Epithelial cell of esophagus (primary cell): ENCODE measurements at places on chromosomes 1 and 21.

DNA sequence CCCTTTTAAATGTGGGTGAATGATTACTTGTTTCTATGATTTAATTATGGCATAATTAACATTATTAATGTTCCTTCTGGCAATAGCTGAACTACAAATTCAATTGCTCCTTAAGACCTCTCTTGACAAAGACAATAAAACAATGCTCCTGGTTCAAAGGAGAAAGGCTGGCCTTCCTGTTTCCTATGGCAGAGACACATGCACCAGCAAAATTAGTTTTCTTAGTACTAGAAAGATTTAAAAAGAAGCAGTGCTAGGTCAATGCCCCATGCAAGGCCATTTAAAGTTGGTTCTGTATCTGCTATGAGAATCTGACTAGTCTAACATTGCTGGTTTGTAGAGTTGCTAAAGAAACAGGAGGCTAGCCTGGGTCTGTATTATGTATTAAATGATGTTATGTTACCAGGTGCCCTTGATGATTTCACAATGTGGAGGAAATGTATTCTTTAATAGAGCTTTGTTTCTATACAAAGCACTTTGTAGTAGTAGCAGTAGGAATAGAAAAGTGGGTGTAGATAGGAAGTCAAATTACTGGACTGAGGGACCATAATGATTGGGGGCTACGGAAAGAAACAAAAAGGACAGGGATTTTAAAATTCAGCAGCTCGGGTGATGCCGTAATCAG, 38.8 kb upstream of the CD34 start:
- no peak for DNase-seq

DNA sequence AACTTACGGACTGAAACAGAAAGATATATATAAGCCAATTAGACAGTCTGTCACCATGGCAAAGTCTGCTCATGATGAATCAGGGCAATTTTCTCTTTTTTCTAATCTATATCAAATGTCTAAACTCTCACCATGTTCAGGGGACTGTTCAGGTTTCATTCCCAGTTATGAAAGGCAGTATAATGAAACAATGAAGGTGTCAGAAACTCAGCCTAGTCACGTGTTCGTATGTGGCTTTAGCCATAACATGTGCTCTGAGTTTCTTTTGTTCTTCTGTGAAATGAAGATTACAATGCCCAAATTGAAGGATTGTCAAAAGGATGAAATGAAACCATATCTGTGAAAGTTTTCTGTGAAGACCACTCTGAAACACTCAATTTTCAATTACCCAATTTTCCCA, 392.9 kb downstream of the DSCAM start:
- no peak for DNase-seq

DNA sequence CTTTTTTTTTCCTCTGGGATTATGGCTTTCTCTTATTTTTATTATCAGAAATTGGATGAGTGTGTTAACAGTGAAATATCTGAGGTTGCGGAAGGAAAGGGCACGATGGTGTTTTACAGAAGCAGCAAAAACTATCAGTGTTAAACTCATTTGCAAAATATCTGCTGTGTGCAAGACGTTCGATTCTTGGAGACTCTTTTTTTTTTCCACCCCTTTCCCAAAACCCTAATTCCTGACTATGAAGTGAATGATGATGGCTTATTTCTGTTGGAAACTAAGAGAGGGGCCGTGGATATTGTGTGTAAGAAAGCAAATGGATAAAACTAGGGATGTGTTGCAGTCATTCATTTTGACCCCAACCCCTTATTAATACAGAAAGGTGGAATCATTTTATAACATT, 677 bp downstream of the NCAM2 start:
- DNase-seq, result no peak

DNA sequence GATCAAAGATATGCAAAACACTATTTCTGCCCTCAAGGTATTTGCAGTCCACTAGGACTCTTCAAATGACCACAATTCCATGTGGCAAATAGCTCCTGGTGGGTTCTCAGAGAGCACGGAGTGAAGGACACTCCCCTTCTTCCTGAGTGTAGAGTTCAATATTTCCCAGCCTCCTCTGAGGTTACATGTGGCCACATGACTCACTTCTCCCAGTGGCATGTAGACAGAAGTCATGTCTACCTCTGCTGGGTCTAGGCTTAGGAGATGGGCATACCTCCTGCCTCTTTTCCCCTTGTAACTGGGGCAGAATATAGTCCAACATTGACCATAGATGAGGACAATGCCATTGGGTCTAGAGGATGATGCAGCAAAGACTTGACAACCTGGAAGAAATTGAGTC, 191.4 kb downstream of the MIS18A start:
- no peak for DNase-seq

- DNase-seq, result no peak
Measured at GRCh38 chr21:20997311-20997635, 936 bp upstream of the NCAM2 start.

DNA sequence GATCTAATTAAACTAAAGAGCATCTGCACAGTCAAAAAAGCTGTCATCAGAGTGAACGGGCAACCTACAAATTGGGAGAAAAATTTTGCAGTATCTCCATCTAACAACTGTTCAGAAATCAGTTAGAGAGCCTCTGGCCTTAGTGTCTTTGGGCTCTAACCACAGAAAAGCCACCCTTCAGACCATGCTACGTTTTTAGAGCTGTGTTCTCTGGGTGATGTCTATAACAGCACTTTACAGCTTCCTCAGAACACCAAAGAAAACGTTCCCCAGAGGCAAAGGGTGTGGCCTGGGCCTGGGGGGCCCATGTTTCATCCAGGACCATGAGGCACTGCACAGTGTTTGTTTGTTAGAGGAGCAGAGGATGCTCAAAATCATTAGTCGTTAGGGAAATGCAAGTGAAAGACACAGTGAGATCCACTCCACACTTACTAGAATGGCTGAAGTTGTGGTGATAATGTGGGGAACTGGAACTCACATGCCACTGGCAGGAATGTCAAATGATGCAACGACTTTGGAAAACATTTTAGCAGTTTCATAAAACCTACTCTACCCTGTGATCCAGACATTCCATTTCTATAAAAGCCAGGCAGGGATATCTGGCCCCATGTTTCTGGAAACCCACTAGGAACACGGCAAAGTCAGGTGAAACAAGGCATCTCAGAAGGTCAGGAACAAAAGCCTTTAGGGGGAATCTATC, 250.4 kb upstream of the HOOK1 start:
- DNase-seq, result no peak

- no peak for DNase-seq
Measured at GRCh38 chr1:109482242-109482641, 1.5 kb upstream of the ATXN7L2 start.

GRCh38 chr1:234125283-234125682, 220.8 kb downstream of the SLC35F3 start:
- DNase-seq, result peak; percentile 73

DNA sequence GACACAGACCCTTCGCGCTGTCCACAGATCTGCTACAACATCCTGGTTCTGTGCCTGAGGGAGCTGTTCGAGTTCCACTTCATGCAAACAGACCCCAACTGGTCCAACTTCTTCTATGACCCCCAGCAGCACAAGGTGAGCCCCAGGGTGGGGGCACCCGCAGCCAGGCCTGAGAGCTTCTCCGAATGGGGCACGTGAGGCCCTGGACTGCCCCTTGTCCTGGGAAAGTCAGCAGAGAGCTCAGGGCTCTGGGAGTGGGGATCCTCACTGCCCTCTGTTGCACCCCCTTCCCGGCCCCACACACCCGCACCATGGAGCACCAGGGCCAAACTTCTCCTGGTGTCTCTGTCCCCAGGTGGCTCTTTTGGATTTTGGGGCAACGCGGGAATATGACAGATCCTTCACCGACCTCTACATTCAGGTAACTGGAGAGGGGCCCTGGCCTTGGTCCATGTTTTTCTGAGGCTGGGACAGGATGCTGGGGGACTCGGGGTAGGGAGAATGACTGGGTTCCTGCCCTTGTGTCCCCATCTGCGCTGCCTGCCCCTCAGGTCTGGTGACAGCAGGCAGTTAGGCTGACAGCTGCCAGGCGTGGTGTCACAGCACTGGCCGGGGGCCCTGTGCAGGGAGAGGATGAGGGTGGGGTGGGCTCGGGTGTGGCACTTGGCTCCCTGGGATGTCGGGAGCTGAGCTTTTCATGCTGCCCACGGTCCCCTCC, 44.6 kb downstream of the COQ8A start:
- DNase-seq, result no peak

DNA sequence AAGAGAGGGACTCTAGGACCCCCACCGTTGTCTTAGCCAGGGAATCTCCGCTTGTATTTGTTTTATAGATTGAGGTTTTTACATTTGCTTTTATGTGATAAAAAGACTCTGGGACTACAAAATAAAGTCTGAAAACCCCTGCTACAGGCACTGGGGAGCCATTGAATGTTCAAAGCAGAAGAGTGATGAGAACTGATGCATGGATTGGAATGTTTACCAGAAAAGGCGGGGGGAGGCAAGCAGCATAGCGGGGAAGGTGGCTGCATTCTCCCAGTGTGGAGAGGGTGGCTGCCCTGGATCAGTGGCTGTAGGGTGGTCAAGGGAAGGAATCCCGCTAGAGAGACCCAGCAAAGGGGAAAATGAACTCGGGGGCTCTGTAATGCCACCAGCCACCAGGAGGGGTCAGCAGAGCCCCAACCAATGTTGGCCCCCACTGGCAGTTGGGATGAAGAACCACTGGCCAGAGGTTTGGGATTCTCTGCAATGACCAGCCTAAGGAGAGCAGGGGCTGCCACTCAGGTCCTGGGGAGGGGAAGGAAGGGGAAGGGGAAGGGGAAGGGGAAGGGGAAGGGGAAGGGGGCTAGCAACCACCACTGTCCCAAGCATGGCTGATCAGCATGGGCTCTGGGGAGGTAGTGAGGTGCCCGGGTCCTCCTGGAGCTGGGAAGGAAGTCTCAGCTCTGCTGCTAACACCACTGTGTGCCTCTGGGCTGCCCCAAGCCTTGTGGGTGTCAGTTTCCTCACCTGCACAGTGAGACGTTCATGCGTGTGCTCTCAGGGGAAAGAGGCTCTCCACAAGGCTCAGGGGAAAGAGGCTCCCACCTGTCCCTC, 19.2 kb upstream of the PEF1 start:
- DNase-seq, result peak; percentile 24

DNA sequence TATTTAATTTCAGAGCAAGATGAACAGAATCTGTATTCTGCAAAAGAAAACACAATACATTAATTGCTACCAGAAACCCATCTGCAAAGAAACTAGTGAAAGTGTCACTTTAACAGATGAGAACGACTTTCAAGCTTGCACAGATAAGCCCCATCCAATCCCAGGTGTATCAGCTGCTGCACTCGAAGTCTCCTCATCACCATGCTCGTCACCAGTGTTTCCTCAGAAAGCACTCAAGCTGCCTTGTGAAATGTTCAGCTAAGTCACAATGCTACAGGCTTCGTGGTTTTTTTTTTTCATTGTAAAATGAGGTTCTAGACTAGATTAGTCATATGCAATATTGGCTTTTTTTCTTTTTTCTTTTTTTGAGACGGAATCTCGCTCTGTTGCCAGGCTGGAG, 3.3 kb upstream of the TOMM20 start:
- DNase-seq, result no peak

DNA sequence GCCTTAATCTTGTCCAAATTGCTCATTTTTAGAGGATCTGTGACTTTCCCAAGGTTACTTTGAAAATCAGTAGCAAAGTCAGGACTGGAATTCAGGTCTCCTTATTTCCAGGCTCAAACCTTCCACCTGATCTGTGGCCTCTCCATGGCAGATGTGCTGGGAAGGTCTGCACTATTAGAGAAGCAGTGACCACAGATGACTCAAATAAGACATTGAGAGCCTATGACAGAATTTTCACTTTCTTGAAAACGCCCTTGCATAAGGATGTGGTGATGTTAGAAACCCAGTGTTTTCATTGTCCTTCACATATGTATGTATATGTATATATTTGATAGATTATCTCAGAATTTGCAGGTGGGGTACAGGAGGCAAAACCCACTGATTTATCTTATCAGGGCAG, 45.3 kb downstream of the TTC39A start:
- DNase-seq, result no peak

DNA sequence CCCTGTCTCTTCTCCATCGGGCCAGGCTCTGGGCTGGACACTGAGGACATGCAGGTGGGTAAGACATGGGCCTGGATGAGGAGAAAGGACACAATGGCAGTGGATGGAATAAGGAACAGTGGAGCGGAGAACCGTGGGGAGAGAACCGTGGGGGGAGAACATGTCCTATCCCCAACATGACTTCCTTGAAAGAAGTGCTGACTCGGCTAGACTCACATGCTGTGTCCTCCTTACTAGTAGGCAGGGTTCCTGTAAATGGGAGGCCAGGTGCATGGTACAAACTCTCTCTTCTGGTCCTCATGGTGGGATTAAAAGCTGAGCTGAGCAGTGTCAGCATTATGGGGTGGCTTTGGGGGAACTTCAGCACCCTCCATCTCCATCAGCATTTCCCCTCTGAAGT, 137.4 kb upstream of the CSF3R start:
- DNase-seq, result no peak

- DNase-seq, result no peak
Measured at GRCh38 chr1:162315673-162316072, 61.0 kb downstream of the SPATA46 start.

GRCh38 chr1:187067160-187067559, 238.4 kb downstream of the PLA2G4A start:
- DNase-seq, result no peak

DNA sequence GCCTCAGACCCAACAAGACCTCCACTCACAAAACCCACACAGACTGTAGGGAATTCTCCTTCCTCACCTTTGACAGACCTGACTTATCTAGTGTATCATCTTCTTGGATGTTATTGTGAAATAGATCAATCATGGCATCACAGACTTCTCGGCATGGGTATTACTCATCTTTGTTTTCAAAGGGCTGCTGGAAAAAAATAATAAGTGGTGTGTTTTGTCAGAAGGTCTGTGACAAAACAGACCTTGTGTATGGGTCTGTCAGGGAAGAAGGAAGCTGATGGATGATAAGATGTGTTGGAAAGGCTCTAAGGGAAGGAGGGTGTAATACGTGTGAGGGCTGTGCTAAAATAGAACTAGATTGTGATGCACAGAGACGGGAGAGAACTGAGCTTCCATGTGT, 13.9 kb upstream of the S100A7 start:
- DNase-seq, result peak; percentile 74

GRCh38 chr1:54120018-54120697, 32.6 kb downstream of the CDCP2 start:
- DNase-seq, result no peak

GRCh38 chr1:12621346-12622335, 3.6 kb upstream of the DHRS3 start:
- DNase-seq, result no peak

- no peak for DNase-seq
Measured at GRCh38 chr1:185050823-185051451, 5.6 kb downstream of the RNF2 start.

- DNase-seq, result peak; percentile 74
Measured at GRCh38 chr1:226100436-226101391, 38.2 kb downstream of the H3-3A start.
